ENCODE measurements at places on chromosomes 12 and 14.

DNA sequence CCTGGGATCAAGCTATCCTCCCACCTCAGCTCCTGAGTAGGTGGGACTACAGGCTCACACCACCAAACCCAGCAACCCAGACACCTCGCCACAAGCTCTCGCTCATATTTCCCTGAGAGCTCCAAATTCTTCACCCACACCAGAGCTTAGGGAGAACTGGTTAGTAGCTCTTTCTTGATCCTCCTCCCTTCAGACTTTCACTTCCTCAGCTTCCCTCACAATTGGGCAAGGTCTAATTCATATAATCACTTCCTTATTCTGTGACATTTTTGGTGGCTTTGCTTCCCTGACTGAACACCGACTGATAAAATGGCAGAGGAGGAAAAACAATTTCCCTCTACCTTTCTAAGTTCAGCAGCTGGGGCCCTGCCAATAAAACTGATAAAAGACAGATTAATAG lies 88.5 kb downstream of the GXYLT1 start:
- DNase-seq: no peak

DNA sequence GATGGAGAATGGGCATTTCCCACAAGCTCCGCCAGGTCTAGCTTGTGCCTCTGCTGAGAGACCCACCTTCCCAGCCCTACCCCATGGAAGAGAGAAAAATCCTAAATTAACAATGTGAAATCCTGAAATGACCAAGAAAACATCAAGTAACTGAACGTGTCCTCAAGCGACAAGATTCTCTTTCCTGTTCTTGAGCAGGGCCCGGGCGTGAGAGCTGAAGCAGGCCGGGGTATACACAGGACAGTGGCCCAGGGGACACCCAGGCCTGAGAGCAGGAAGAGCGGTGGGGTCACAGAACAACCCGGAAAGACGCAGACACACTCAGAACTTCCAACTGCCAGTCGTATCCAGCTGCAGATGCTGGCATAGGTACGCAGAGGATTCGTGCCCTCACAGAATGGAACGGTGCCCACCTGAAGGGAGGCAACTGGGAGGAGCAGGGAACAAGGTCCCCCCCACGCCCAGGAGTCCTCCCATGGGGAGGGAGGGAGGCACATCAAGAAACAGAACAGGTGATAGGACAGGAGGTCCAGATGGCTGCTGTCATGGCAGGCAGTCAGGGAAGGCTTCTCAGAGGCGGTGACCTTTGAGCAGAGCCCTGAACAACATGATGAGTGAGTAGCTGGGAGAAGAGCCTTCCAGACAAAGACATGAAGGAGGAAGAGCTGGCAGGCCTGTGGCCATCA lies 9.1 kb downstream of the RIMBP2 start:
- DNase-seq: no peak

DNA sequence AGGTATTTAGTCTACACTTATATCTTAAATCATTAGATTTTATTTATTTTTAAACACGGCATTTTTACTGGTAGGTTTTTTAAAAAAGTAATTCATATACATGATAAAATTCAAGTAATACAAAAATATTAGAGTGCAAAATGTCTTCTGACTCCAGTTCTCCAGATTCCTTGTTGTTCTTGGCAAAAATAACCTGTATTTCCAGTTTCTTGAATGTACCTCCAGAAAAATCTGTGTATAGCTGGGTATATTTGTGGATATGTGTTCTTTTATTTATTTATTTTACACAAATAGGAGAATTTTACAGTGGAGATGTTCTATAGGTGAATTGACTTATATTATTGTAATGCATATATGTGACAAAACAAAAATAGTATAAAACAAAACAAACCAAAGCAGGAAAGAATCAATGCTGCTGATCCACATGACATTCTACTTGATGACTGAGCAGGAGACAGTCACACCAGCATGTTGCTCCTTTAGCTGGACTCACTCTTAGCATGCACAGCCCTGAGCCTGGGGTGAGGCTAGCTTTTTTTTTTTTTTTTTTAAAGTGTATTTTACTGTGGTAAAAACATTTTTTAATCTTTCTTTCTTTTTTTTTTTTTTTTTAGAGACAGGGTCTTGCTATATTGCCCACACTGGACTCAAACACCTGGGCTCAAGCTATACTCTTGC lies 42.2 kb upstream of the SLC38A2 start:
- no peak for DNase-seq

DNA sequence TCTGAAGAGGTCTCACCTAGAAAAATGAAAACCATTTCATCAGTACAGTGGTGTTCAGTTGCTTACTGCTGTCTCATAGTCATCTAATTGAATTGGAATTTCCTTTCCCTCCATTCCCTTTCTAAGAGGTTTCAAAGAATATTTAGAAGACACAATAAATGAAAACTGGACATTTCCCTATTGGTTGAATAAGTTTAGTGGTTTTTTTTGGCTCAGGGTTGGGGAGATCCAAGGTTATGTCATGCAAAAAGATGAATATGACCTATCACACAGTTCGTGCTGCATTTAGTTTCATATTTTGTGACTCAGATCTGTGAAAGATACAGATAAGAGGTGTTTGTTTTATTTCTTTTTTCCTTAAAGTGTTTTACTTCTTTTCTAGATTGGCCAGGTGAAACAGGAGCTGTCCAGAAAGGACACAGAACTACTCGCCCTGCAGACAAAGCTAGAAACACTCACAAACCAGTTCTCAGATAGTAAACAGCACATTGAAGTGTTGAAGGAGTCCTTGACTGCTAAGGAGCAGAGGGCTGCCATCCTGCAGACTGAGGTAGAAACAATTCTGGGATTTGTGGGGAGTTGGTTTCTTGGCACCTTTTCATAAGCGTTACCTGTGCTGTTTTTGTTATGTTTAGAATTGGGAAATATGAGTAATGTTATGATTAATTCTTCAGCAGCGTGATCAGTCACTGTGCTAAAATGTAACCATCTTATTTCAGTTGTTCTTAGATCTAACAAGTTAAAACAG lies 124.6 kb downstream of the ERC1 start:
- DNase-seq: no peak

DNA sequence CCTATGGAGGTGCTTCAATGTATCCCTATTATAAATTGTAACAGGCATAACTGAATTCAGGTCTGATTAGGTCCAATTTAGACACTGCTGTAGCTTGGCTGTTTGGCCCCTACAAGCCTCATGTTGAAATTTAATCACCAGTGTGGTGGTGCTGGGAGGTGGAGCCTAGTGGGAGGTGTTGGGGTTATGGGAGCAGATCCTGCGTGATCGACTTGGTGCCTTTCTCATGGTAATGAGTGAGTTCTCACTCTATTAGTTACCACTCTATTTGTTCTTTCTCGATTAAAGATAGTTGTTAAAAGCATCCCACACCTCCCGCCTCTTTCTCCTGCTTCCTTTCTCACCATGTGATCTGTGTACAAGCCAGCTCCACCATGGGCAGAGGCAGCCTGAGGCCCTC lies 122.1 kb downstream of the FOXA1 start:
- DNase-seq: no peak

- no peak for DNase-seq
Measured at GRCh38 chr12:62963486-62964041, 28.6 kb upstream of the PPM1H start.

DNA sequence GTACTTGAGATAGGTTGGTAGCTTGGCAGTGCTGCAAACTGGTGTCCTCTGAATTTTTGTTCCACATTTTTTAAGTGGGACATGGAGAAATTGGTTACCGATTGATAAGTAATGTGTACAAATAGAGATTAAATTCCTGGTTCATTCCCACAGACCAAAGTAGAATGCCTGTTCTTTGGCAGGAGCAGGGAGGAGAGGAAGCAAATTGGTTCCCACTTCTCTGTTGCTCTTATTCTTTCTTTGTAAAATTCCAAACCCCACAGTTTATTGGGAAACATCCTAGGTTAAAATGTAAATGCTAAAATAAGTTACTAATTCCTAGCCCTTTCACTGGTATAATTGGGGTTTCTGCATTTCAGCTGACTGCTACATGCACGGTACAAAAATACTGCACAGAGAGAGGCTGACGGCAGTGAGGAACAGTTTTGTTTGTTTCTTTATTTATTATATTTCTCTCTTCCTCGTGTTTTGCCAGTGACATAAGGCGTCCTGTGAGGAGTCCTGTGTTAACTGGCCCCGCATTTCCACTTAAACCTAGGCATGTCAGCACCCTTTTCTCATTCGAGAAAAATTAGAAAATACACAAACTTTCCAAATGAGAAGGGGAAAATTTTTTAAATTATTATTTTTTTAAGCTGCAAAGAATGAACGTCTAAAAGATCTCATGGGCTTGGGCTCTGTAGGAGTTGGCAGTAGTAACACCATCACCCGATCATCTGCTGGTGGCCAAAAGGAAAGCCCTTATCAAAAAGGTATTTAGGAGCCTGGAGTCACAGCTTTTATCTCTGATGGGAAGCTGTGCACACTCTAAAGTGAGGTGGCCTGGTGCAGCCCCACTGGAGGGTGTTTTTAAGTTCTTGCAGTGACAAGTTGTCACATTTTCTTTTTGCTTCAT lies 25.4 kb upstream of the BCL7A start:
- DNase-seq: no peak

DNA sequence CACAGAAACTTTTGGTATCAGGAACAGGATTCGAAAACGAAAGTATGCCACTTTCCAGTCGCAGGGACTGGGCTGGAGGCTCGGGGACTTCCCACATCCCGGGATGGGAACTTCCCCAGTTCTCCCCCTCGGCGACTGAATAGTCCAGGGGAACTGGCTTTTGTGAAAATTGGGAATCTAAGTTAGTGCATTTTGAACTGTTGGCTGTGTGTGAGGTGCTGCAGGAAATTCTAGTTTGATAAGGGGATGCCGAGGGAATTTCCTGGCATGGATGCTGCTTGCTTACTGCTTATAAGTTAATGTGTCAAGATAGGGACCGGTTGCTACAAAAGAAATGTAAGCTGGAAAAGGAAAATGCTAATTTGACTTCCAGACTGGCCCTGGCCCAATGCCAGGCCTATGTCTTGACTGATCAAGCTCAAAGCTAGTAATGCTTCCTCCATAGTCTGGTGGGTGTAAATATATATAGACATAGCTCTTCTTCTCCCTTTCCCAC lies 73.4 kb upstream of the EIF5 start:
- no peak for DNase-seq

GRCh38 chr12:100721169-100721568 lies 73.4 kb upstream of the ANO4 start:
- DNase-seq: no peak

GRCh38 chr12:49174218-49174617 lies 14.7 kb downstream of the TUBA1A start:
- DNase-seq: no peak

GRCh38 chr14:89422181-89422951 lies 5.3 kb upstream of the FOXN3 start:
- peak; percentile 79 for DNase-seq

GRCh38 chr12:54082397-54082892 lies 28.8 kb downstream of the HOXC4 start:
- DNase-seq: peak; percentile 49

- no peak for DNase-seq
Measured at GRCh38 chr12:89417246-89417977, 65.1 kb upstream of the DUSP6 start.
